ENCODE measurements at places on chromosomes 6 and 20.

DNA sequence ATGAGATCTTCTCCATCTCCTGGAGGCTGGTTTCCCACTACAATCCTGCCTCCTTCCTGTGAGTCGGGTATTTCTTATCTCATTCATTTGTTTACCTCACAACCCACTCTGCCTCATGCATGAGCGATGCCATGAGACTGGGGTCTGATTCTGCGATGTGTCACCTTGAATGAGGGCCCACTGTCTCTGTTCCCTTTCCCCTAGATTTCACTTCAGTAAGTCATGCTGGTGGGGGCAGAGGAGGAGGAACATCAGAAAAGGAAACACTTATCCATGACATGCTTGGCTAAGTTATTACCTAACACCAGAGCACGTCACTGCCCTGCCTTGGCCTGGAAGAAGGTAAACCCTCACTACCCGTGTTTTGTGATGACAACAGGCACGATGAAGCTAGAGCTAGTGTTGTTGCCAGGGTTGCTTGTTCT, 337.4 kb upstream of the PRDM1 start:
- peak; percentile 25 for DNase-seq

GRCh38 chr20:20571068-20571780, 141.2 kb downstream of the RALGAPA2 start:
- DNase-seq = no peak

GRCh38 chr6:153942361-153942760, 96.7 kb upstream of the OPRM1 start:
- no peak for DNase-seq

DNA sequence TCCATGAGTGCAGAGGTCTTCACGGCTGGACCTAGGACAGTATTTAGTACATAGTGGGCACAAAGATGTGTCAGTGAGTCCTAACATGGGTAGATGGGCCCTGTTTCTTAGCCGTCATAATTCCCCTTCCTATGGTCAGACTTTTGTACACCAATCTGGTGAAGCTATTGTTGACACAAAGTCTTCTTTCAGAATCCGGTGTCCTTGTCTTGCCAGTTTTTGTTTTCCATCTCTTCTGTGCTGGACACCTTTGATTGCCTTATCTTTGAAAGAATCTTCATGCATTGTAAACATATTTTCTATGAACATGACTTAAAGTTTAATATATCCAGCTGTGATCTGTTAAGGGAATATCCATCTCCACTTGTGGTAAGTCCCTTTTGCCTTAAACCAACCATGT, 4.5 kb downstream of the LRRC1 start:
- DNase-seq = no peak

- no peak for DNase-seq
Observed at GRCh38 chr20:23488996-23489395, 1.9 kb upstream of the CST8 start.

- no peak for DNase-seq
Observed at GRCh38 chr20:51767867-51768758, at the start of gene ATP9A. TSS of gene ATP9A (minus strand) at chr20:51768390. CDS start at chr20:51768369, 21 bp downstream.

DNA sequence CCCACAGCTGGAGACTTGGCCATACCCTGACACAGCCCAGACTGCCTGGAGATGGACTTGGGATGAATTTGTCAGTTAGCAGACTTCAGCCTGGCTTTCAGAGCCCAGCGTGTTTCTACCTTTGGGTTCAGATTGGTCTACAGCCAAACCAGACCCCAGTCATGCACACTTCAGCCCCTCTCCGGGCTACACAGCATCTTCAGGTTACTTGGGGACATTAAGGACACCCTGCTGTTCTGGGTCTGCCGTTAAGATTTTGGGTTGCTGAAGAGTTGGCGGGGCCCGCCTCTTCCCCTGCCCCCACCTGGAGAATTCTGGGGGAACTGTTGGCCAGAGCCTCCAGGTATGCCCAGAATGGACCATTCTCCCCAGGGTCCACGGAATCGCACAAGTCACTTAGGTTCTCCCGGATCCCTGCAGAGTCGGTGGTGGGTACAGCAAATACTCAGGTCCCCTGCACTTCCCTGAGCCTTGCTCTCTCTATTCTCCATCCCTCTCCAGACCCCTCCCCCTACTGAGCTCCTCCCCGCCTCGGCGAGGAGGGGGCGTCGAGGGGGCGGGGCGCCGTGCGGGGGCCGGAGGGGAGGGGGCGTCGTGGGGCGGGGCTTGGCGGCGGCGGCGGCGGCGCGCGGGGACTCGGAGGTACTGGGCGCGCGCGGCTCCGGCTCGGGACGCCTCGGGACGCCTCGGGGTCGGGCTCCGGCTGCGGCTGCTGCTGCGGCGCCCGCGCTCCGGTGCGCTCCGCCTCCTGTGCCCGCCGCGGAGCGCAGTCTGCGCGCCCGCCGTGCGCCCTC, at the start of gene PTK7:
Gene PTK7, plus strand, starts transcription at position 645 of the 794 bp plus-strand sequence. CDS start 175 bp downstream, outside the sequence.
- peak; percentile 82 for DNase-seq

DNA sequence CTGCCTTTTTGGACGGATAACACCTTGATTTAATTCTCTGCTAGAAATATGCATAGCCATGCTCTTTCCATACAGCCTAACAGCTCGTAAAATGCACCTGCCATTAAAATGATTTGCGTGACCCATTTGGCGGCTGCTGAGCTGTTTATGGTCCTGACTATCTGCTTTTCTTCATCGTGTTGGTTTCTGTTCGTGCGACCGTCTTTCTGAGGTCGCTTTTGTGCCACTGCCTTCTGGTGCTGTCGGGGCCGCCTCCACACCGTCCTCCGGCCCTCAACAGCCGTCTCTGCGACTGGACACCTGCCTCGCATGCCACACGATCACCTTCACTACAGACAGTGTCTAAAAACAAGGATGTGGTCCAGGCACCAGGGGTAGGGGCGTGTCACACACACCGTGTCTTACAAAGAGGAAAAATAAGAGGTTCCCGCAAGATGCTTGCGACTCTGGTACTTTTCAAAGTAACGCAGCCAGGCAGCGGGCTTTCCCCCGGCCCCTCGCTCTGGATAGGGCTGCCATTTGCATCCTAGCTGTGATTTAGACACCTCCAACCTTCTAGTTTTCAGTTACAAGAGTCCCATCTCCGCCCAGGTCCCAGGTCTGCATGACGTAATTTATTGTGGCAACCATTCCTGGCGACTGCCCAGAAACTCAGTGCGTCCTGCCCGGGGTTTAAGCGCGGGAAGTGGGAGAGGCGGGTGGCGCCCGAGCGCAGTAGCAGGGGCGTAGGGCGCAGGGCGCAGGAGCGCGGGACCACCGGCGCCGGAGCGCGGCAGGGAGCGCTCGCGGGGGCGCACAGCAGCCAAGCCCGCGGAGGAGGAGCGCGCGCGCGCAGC, at the start of gene STMND1:
Gene STMND1, plus strand, starts transcription at position 629 of the 836 bp plus-strand sequence. CDS start 208 bp downstream, outside the sequence.
- DNase-seq = peak; percentile 31

DNA sequence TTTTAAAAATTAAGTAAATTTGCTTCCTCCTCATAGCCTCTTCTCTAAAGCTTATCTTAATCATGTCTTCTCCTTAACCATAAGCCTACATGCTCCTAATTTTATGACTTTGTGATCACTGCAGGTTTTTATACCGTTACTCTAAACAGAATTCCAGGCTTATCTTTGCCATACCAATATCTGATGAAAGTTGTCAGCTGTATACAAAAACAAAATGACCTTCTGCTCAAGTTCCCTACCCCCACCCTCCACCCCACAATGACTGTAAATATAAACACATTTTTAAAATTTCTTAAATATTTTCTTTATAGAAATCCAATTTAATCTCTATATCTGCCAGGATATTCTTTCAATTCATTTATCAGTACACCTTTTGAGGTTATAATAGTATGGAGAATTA, 60.5 kb upstream of the SGK1 start:
- DNase-seq = no peak

- peak; percentile 8 for DNase-seq
Observed at GRCh38 chr20:61891916-61892649, 173.6 kb downstream of the TAF4 start.

DNA sequence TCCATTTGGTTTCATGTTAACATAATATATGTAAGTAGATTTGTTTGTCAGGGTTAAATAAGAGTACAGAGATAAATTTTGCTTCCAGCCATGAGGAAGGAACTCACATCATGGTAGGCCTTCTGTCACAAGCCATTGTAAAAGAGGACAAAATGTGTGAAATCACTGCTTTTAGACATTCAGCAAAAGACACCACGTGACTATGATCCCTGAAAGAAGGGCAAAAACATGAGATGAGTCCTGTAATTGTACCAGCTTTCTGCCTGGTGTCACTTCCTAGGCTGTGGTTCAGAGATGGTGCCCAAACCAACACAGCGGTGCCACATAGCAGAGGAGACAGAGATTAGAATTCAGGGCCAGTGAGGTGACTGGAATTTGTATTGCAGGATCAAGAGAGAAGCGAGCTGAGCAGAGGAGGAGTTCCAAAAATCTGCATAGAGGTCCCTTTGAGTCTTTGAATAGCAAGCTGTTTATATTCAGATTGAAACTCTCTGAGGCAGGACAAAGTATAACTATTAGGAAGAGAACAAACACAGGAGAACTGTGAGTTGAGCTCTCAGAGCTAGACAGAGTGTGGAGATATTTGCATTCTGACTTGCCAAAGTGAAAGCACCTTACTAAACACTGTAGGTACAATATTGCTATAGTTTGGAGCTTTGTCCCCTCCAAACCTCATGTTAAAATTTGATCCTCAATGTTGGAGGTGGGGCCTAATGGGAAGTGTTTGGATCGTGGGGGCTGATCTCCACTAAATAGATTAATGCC, 52.6 kb upstream of the PDE7B start:
- no peak for DNase-seq

DNA sequence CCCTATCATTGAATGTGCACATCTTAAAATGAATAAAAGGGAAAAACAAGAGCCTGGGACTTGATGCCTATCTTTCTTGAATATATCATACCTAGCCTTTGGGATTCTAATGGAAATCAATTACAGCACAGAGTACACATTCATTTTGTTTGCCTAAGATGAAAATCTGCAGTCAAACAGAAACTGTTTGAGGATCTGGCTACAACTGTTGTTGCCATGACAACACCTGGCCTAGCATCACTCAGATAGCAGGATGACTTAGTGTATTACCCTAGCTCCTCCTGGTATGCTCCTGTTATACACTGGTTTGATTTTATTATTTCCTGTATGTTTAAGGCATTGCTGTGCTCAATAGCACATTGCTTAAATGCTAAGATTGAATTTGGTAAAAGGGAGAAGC, 71.5 kb upstream of the LAMP5 start:
- DNase-seq = peak; percentile 23

- no peak for DNase-seq
Observed at GRCh38 chr6:3456395-3456897, 404 bp downstream of the SLC22A23 start.

DNA sequence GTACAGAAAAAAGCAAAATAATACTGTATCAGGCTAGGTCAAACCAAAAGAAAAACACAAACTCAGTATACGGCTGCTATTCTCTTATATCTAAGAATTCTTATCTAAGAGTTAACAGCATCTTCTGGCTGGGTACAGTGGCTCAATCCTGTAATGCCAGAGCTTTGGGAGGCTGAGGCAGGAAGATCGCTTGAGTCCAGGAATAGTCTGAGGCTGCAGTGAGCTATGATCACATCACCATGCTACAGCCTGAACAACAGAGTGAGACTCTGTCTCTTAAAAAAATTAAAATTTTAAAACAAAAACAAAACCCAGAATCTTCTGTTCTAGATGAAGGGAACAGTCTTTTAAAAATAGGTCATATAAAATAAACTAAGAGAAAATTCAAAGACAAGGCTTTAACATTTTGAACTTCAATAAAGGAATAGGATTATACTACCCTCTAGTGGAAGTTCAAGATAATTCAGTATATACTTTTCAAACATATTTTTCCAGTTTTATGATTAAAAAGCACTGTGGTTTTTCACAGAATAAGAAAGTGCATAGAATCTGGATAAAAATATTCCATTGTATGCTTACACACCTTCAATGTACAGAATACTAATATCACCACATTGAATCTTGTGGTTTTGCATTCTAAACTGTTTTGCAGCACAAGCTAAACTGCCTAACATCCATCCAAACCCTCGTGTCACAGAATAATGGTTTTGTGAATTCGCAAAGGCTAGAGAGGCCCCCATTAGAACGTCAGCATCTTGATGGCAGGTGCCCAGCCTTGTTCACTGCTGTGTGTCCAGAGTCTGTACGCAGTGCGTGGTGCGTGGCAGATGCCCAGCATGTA, 39.3 kb downstream of the DTNBP1 start:
- DNase-seq = no peak

- DNase-seq = no peak
Observed at GRCh38 chr6:107154131-107154800, 39.0 kb upstream of the BEND3 start.

DNA sequence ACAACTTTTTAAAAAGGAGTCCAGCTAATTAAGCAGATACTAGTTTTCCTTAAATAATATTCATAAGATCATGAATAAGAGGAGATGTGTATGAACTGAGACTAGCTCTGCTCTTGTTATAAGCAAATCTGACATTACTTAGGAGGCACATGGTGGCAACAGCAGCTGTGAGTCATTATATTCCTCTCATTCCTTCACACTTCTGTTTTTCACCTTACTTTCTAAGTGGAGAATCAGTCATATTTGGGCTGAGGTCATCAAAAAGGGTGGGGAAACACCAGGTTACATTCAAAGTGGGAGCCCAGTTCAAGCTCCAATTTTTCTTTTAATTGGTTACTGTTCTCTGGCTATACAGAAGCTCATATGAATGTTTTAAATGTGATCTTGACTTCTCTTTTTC, 6.0 kb upstream of the RIPPLY2 start:
- DNase-seq = no peak

DNA sequence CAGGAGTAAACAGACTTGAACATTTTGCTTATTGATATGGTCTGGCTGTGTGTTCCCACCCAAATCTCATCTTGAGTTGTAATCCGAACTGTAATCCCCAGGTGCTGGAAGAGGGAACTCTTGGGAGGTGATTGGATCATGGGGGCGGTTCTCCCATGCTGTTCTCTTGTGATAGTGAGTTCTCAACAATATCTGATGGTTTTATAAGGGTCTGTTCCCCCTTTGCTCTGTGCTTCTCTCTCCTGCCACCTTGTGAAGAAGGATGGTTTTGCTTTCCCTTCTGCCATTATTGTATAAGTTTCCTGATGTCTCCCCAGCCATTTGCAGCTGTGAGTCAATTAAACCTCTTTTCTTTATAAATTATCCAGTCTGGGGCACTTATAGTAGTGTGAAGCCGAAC, 40.0 kb downstream of the MYLIP start:
- peak; percentile 66 for DNase-seq

GRCh38 chr20:31746068-31746878, 7.2 kb downstream of the TPX2 start:
- no peak for DNase-seq

GRCh38 chr6:125066964-125067363, 86.6 kb upstream of the TPD52L1 start:
- peak; percentile 56 for DNase-seq

Measured in fibroblast of upper back skin (primary cell).